ENCODE measurements at places on chromosomes 11 and 22.

GRCh38 chr22:28576162-28576561 lies 103.5 kb downstream of the TTC28 start:
- DNase-seq = no peak

DNA sequence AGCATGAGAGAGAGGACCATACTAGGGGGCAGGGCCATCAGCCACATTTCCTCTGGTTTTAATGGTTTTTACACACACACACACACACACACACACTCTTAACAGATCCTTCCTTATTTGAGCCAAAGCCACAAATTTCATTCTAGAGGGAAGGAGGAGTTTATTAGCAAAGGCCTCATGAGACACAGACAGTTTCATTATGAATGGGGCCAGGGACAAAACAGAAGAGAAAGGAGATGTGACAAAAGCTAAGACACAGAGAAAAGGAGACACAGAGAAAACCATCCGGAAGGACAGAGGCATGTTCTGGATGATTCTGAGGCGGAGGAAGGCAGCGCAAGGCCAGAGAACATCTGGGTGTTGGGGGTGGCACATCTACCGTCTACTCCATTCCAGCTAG lies 32.2 kb upstream of the ARFGAP3 start:
- no peak for DNase-seq

DNA sequence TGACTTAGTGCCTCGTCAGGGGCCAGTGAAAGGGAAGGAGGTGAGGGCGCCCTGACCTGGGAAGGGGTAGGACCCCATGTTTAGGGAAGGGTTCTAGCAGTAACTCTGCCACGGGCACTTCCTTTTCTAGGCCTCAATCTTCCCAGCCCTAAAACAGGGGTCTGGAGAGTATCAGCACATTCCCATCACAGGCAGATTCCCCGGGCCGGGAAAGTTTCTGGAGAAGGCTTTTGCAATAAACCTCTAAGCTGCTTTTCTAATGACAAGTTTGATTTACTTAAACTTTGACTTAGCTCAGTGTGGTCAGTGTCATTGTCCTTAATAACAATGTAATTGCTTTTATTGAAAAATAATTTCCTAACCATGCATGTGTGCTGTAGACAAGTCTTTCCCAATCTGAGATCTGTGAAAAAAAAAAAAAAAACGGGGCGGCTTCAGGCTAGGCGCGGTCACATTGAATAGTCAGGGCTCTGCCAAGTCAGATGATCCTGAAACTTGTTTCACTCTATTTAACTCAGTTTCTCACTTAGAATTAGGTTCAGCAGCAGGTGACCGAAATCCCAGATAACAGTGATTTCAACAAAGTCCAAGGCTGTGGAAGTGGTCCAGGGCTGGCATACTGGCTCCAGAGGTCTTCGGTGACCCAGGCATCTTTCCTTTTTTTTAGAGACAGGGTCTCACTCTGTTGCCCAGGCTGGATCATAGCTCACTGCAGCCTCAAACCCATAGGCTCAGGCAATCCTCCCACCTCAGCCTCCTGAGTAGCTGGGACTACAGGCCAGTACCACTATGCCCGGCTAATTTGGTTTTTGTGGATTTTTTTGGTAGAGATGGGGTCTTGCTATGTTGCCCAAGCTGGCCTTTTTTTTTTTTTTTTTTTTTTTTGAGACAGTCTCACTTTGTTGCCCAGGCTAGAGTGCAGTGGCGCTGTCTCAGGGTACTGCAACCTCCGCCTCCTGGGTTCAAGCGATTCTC lies 19.5 kb upstream of the TAB1 start:
- DNase-seq = no peak

DNA sequence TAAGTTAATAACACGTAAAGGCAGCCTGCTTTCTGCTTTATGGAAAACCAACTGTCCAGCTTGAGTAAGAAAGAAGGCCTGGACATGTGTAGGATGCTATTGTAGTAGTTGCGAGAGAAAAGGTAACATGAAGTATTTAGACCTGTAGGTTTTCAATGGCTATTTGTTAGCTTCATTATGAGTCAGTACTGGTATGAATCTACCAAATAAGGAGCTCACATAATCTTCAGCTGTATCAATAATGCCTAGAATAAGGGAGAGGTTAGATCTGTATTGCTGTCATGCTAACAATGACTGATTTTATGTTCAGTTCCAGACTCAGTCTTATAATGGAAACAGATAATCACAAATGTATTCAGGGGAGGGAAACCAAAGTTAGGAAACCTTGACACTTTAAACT lies 550.3 kb downstream of the CNTN5 start:
- DNase-seq = no peak

- DNase-seq = no peak
These were observed 184.5 kb upstream of the CHORDC1 start for GRCh38 chr11:90407350-90407749.

GRCh38 chr11:12604557-12605153 lies 69.6 kb upstream of the TEAD1 start:
- no peak for DNase-seq

DNA sequence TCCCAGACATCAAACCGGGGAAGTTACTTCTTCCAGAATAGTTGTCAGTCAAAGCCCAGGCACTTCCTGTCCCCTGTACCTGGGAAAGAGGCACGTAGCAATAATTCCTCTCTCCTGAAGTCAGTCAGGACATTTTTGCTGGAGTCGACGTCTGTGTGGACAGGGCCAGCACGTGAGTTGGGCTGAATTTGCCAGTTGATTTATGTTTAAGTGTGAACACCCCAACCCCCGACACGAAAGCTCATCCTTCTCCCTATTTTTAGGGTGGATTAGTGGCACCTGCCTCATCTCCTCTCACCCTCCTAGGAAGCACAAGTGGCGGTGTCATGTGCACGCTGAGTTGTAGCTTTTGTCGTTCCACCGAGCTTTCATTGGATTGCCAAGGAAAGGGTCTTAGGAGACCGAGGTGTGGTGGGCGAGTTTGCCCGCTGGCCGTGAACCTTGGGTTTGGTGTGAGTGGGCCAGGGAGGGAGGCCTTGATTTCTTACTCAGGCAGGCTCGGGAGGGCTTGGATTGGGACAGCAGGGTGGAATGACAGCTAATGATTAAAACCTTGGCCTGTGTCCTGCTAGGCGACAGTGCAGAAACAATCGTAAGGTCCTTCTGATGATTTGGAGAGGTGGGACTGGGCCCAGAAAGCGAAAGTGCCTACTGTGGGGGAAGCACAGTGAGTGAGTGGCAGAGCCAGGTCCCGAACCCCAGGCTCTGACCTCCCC lies 87.0 kb upstream of the CRYBB3 start:
- no peak for DNase-seq

GRCh38 chr22:43849731-43850130 lies 12.6 kb downstream of the SULT4A1 start:
- DNase-seq = no peak

- DNase-seq = no peak
These were observed 16.6 kb upstream of the STK33 start for GRCh38 chr11:8610532-8611116.

DNA sequence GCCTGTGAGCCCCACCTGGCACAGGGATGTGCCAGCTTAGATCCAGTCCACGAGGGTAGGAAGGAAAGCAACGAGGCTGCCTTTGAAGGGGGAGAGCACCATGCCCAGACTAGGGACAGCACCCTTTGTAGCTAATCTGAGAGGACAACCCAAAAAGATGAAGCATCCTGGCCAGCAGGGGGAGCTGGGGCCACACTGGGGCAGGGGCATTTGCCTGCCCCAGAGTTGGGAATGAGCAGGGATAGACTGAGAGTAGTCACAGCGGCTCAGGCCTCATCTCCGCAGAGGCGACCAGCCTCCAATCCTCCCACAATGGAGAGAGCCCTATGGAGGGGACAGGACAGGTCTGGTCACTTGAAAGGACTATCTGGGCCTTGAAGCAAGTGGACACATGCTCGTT lies 16.4 kb downstream of the LMO1 start:
- DNase-seq = no peak

DNA sequence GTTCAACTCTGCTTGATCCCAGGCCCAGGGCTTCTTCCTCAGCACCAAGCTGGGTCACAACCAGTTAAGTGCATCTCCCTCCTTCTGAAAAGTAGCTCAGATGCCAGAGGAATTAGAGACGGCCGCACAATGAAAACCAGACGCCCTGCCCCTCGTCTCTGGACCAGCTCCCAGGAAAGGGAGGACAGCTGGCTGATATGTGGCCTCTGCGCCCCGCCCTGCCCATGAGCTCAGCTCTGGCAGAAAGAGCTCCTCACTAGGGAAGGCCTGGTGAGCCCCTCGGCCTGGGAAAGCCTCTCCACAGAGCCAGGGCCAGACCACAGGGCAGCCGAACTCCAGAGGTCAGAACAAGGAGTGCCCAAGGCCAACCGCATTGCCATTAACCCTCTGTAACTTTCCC lies 18.1 kb upstream of the SCGB1A1 start:
- DNase-seq = no peak

DNA sequence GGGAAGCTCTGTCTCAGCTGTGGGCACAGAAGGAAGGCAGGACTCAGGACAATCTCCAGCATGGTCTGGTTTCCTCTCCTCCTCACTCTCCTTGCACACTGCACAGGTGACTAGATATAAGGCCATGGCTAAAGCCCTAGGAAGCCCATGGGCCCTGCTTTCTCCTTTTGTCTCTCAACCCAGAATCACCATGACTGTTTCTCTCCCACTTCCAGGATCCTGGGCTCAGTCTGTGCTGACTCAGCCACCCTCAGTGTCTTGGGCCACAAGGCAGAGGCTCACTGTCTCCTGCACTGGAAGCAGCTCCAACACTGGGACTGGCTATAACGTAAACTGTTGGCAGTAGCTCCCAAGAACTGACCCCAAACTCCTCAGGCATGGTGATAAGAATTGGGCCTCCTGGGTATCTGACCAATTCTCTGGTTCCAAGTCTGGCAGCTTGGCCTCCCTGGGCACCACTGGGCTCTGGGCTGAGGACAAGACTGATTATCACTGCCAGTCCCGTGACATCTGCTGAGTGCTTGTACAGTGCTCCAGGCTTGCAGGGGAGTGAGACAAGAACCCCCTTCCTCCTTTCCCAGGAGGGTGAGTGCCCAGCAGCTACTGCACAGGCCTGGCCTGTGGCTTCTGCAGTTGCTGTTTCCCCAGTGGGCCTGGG lies 104.0 kb upstream of the TOP3B start:
- no peak for DNase-seq

DNA sequence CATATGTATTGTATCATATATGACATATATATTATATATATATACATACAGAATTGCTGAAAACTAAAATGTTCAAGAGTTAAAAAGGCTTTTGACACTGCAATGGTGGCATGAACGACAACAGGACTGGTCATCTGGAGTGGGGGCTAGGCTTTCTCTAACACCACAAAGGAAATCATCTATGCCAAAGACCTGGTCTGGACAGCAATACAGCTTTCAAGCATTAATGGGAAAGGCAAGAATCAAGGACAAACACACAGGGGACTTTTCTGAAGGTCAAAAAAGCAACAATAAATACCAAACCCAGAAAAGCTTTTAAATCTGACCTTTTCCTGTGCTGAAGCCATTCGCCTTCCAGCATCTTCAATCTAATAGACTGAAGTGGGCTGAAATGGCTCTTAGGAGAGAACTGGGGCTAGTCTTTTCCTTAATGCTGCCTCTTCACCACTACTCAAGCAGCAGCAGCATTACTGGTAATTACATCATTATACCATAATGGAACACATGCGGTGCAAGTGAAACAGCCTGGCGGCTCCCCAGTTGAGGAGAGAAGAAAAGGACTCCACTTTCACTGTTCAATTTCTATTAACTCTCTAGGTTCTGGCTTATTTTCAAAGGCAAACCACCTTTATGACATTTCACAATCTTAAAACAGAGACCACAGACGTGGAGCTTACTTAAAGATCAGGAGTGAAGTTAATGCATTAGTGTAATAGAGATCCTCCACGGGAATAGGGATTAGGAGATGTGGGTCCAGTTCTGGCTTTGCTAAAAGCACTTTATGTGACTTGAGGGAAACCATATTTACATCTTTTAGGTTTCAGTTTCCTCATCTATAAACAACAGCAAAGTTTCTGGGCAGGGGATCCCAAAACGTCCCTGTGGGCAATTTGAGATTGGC lies 63.0 kb downstream of the GAB2 start:
- DNase-seq = no peak

DNA sequence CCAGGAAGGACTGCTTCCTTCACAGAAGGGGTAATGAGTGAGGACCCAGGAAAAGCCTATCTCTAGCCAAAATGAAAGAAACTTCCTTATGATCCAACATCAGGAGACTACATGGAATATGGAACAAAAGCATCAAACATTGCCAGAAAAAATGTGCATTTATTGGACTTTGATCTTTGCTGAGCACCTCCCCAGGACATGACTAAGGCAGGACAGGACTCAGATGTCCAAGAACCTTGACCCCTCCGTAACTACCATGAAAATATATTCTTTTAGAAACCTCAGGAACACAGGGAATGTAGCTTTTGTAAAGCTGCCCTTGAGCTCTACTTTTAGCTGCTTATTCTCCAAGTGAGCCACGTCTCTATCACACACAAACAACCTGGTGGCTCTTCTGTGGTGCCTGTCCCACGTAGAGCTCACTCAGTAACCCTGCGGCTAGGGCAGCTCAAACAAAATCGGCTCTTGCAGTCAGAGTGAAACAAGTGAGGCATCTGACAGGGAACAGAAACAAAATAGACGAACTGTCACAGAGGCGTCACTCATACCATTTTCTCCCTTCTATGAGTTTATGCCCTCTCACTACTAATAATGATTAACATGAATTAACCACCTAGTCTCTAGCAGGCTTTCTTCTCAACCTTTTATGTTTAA lies 471.5 kb upstream of the API5 start:
- DNase-seq = no peak

GRCh38 chr11:1083621-1084551 lies 9.2 kb downstream of the MUC2 start:
- no peak for DNase-seq

- peak; percentile 5 for DNase-seq
These were observed 17.3 kb downstream of the TRAF6 start for GRCh38 chr11:36492724-36493304.

DNA sequence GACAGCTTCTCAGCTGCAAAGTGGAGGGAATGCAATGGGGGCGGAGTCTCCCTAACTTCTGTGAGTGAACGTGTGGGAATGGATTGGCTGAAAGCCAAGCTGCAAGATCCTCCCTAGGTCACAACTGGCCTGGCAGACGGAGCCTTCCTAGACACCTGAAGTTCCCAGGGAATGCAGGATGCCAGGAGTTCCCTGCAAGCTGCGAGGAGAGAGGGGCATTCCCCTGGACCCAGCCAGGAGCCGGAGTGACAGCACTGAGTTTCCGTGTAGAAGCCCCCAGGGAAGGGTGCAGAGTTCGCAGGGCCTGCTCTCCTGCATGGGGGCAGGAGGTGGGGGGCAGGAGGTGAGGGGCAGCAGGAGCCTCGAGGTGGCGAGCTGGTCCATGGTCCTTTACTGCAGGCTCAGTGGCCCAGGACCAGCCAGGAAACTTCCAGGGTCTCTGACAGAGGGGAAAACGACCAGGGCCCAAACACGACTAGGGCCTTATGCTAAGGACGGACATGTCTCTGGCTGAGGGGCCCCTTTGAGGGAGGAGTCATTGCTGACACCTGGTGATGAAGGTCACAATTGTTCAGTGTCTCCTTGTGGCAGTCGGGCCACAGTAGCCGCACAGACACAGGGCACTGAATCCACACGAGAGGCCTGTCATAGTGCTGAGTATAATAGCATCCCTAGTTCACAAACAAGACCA lies 141.4 kb downstream of the FBXO7 start:
- DNase-seq = no peak

GRCh38 chr11:45939836-45940235 lies 17.4 kb downstream of the LARGE2 start:
- no peak for DNase-seq
